Bronchial epithelial cell (primary cell): ENCODE measurements at places on chromosomes 11 and 22. TPM values are rescaled to one million over a fixed set of nuclear protein-coding genes. Genes with fewer than 3 reads are reported as not detected.

MPPED1 gene
- not detected in 2 replicates for total RNA-seq

SEPTIN3 gene
- total RNA-seq = under 0.01 TPM in 2 replicates

SHANK3 gene
- total RNA-seq = 0.79 and 0.90 TPM in 2 replicates

ACR gene
- total RNA-seq = not detected in 2 replicates

NUDT8 gene
- 14.2 and 22.3 TPM in 2 replicates for total RNA-seq

GLYATL2 gene
- 0.13 TPM in 1 of 2 replicates, not detected in the other for total RNA-seq
